ENCODE measurements at places on chromosomes 6 and 20.

- no peak for DNase-seq
These were observed 18.9 kb upstream of the BTBD9 start for GRCh38 chr6:38658418-38659167.

GRCh38 chr20:64261138-64261537 is 5.6 kb downstream of the PCMTD2 start:
- DNase-seq = no peak

GRCh38 chr6:38634518-38634917 is 5.2 kb downstream of the BTBD9 start:
- DNase-seq = no peak

DNA sequence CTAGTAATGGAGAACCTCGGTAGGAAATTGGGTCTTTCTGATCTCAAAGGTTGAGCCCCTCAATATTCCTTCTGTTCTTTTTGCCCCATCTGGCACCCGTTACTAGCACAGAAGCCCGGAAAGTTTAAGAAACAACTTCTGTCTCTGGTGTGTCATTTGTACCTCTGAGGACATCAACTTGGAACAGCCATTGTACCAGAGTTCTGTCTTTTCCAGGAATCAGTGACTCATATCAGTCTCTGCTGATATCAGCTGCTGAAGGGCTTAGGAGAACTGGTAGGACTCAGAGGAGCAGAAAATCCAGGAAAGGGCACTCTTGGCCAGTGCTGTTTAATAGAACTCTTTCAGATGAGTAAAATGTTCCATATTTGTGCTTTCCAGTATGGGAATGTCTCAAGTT is 78.3 kb upstream of the CHD6 start:
- DNase-seq = no peak

DNA sequence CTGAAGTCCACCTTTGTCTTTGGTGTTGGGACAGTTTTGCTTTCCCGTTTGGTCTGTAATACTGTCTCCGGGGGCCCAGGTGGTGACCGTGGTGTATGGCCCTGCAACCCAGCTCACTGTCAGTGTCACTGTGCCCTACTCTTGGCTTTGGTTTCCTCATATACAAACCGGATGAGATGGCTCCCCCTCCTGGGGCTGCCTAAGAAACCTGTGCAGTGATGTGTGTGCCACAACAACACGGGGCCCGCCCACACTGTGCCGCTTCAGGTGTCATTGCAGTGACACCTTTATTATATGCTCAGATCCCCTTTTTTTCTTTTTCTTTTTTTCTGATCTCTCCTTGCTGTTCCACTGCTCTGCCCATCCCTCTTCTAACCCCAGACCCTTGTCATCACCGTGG is 73.9 kb downstream of the RAMACL start:
- DNase-seq = no peak

DNA sequence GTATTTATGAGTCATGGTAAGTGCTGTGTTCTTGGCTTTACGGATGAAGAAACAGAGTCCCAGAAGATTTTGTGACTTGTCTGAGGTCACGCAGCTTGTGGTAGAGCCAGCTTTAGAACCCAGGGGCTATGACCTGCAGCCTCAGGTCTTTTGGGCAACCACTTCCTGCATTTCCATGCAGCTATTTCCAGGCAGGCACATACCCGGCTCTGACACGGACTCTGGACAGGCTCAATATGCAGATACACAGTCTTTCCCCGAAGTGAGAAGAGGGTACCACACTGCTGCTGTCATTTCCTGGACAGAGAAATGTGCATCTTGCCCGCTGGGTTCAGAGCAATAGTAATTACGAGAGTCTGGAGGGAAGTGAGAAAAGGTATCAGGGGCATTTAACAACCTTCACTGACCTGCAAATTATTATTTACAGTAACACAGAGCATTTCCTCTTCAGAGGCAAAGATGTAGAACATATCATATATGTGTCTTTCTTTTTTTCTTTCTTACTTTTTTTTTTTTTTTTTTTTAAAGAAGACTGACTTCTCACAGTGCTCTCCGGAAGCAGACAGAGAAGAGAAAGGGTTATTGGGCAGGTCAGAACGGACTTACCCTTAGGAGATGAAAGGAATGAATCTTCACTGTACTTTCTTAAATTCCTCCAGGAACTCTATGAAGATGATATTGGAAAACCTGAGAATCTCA is 185.1 kb downstream of the CLIC5 start:
- DNase-seq = no peak

GRCh38 chr6:120805276-120805675 is 529.0 kb downstream of the TBC1D32 start:
- DNase-seq = no peak

GRCh38 chr20:21804802-21805201 is 99.3 kb downstream of the PAX1 start:
- DNase-seq = no peak

DNA sequence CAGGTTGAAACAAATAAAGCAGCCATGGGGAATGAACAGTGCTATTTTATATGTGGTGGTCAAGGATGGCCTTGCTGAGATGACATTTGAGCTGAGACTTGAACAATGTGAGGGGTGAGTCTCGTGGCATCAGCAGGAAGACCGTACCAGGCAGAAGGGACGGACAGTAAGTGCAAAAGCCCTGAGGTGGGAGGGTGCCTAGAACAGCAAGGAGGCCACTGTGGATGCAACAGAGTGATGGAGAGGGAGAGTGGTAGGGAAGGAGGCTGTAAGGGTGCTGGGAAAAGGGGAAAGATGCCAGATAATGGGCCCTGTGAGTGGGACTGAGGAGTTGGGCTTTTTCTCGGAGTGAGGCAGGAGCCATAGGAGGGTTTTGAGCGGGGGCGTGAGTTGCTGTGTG is 11.5 kb downstream of the KCNB1 start:
- DNase-seq = no peak

DNA sequence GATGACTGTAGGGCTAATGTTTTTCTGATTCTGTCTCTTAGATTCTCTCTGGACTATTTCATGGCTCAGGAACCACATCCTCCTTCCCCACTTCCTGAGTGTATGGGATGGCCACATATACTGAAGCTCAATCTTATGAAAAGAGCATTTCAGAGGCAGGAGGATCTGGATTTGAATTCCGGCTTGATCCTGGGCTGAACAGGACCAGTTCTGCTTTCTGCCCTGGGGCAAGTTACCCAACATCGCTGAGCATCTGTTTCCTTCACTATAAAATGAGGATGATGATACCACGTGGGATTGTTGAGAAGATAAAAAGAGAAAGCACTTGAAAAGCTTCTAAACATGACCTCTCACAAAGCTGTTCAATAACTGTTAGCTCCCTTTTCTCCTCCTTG is 168.4 kb upstream of the TNFAIP3 start:
- DNase-seq = no peak

GRCh38 chr6:52566853-52567279 is 10.0 kb downstream of the TRAM2 start:
- no peak for DNase-seq

- no peak for DNase-seq
These were observed 288.5 kb upstream of the STXBP5 start for GRCh38 chr6:146915671-146916127.

- DNase-seq = no peak
These were observed 21.0 kb upstream of the PNISR start for GRCh38 chr6:99446076-99446475.

DNA sequence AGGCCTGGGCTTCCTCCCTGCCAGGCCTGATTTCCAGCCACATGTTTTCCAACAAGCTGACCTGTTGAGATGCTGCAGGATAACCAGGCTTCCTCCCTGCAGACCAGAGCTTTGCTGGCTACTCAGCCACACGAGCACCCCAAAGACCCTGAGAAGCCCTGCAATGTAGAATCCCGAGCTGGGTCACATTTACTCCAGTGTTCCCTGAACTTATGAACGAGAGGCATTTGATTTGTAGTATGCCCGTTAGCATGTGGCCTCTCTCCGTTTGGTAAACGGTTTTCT is 4.0 kb downstream of the SIRPA start:
- DNase-seq = no peak

- DNase-seq = no peak
These were observed 96.1 kb upstream of the MAN1A1 start for GRCh38 chr6:119445666-119446065.

GRCh38 chr20:50666709-50667298 is 24.5 kb downstream of the RIPOR3 start:
- DNase-seq = no peak

DNA sequence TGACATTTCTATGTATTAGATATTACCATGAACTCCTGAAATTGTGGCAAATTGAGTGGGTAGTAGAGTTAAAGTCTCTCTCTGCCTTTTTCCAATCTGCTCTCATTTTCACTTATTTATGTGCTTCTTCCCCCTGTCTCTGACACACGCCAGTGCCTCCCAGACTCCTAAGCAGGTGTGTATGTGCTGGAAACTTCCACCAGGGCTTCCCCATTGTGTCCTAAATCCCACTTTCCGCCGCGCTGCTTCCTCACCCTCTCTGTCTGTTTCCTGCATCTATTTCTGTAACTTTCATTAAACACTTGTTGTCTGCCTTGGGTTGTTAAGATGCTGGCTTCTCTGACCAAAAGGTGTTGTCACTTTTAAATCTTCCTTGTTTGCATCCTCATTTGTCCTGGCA is 97.6 kb upstream of the HDGFL1 start:
- no peak for DNase-seq

DNA sequence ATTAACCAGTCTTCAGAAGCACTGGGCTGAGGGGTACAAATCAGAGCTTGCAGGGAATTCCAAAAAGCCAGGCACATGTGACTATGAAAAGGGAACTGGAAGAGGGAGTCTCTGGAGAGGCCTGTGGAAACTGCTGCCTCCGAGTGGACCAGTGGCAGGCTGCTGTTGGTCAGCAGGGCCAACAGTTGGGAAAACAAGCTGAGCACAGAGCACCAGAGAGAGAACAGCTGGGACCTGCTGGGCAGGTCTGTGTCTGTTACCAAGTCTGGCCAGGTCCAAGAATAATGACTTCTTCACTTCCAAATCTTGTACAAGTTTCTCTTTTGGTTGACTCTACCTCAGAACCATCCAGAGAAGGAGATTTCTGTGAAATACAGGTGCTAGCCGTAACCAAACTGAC is 81.4 kb downstream of the LIN28B start:
- DNase-seq = no peak

GRCh38 chr6:37971711-37972390 is 152.3 kb downstream of the ZFAND3 start:
- no peak for DNase-seq

DNA sequence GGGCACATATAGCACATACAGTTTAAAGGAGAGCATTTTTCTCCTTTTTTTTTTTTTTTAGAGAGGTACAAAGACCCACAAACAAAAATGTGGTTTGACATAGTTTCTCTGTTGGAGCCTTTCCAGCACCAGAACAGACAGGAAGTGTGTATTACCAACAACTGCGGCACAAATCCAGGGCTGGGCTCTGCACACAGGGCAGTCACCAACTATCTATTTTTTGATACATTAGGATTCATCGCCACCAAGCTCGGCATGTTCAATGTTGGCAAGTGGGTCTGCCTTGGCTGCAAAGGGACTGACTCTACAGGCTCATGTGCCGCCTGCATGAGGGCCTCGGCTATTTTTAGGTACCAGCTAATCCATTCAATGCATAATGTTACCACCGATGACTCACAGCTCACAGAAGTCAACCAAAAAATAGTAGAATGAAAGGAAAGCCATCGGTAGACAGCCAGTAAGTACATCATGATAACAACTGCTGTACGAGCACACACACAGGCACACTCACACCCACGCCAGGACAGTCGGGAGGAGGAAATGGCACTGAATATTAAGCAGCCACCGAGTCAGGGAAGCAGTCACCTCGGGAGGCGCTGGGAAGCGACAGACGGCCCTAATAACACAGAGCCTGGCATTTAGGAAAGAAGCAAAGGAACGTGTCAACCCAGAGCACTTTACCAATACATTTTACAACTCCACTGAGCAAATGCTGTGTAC is 81.6 kb downstream of the GMPR start:
- DNase-seq = peak; percentile 31

- no peak for DNase-seq
These were observed 23.8 kb upstream of the FAM217A start for GRCh38 chr6:4102687-4103244.

DNA sequence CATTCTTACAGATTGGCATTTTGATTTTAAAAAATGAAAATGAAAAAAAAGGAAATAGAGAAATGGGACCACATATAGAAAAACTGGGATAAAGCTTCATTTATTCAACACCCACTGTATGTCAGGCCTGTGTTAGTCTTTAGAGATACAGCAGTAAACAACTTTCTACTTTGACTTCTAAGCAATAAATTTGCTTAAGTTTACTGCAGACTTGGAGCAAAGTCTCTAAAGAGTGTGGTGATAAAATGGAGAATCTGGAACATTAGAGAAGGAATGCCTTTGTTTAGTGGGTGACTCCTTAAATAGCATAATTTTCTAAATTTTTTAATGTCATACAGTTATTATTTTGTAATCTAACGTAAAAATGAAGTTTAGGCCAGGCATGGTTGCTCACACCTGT is 80.7 kb upstream of the CNKSR3 start:
- DNase-seq = no peak

DNA sequence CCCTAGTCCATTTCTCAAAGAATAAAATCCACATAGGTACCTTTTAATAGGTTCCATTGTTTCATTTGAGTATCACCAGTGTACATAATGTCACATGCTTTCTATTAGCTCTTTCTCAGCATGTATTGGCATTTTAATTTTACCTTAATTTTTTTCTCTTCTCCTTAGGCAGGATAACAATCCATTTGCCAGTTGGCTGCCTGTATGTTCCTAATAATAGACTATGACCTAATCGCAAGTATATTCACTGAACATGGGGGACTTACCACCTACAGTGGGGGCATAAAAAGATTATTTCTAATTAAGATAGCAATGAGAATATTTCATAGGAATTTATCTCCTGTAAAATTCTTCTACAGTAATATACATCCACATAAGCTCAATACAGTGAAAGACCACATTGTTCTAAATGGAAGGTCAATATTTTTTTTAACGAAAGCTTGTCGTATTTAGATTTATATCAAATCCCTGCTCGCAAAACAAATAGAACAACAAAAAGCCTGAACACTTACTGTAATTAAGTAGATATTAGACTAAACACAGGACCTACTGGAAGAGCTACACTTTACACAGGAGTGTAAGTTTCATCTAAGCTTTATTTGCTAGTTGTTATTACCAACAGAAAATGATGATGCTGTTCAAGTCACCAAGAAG is 76.4 kb downstream of the OGFRL1 start:
- DNase-seq = no peak

DNA sequence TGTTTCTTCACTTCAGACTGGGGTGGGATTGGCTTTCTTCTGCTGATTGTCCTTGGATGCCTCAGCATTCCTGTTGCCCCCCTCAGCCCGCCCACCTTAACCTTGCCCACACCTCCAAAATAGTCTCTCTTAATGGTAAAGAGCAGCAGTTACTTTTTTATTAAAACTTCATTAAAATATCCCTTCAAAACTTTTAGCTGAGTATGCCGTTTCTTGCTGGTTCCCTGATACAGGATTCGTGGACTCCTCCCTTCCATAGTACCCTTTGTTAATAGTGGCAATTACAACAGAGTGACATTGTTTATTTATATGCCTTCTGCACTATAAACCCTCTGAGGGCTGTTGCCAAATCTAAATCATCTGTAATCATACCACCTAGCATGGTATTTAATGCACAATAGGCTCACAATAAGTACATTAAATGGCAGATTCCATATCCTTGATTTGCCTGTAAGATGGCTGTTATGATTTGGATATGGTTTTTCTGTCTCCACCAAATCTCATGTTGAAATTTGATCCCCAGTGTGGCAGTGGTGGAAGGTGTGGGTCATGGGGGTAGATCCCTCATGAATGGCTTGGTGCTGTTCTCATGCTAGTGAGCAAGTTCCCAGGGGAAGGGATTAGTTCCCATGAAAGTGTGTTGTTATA is 3.5 kb upstream of the MOCS1 start:
- no peak for DNase-seq

Measured in GF-D8 (cell line).